Stimulated activated CD4-positive, alpha-beta T cell treated with anti-CD3 and anti-CD28 coated beads, Interleukin-15, amount 100 ng/mL, for 1 hour (primary cell): ENCODE measurements at places on chromosomes 5 and 9.
A peak's percentile ranks its signal among the peaks of the same experiment; 100 is the strongest.

DNA sequence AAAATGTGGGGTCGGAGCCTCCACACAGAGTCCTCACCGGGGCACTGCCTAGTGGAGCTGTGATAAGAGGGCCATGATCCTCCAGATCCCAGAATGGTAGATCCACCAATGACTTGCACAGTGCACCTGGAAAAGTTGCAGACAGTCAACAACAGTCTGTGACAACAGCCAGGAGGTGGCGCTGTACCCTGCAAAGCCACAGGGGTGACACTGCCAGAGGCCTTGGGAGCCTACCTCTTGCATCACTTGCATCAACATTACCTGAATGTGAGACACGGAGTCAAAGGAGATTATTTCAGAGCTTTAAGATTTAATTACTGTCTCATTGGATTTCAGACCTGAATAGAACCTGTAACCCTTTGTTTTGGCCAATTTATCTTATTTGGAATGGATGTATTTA is 614.1 kb upstream of the CDH9 start:
- DNase-seq: no peak

DNA sequence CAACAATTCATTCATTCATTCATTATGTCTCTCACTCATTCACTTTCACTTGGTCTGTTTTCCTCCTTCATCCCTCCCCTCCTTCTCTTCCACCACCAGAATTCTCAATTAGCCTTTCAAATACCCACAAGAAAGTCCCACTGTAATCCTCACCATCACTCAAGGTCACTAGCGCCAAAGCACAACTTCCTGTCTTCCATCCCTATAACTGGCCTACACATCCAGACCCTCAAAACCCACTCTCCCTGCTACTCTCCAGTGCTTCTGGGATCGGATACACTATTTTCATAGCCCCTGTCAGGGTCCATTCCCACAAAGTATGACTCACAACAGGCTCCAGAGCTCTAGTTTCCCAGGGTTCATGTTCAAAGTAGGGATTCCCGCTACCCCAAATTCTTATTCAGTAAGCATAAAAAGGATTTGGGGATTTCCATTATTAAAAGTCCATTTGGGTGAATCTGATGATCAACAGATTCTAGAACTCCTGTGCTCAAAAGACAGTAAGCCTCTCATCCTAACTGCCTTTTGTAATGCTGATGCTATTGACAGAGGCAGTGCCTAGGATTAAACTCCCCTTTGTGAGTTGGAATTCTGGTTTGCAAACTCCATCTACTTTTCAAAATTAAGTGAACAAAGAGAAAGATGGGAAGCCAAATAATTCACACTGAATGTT is 250.9 kb downstream of the SEMA5A start:
- no peak for DNase-seq

DNA sequence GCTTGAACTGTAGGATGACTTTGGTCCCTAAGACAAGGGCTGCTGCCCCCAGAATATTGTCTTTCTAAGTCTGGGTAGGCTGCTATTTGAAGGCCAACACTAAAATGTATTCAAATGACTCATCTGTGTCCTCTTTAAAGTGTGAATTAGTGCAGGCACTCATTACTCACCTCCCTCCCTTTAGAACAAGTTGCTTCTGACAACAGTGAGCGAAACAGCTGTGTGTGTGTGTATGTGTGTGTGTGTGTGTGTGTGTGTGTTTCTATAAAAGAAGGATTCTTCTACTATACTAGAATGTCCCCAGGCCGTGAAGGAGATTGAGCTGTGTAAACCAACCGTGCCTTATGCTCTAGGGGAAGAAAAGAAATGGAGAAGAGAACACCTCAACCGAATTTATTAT is 1337.2 kb downstream of the PTPRD start:
- DNase-seq: no peak

DNA sequence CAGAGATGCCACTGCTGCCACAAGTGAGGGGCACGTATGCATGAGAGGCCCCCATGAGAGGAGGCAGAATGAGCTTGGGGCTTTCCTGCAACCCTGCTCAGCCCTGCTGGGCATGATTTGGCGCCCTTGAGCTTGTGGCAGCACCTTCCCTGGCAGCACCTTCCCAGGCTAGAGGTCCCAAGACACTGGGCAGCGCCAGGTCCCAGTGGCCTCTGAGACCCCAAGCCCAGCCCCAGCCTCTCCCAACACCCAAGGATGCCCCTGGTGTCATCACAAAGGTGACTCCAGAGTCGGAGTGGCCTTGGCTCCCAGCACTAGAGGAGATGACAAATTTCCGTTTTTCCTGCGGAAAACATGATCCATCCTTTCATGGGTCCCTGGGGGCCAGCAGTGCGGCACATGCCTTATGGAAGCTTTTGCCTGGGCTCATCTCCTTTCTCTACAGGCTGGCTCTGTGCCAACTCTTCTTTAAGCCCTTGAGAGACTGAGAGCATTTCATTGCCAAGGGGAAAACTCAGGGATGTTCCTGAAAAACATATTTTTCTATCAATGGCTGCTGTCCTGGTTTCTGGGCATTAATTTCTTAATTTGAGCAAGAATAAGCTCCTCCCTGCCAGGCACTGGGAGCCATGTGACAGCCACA is 77.1 kb upstream of the ADAMTS2 start:
- DNase-seq: no peak

DNA sequence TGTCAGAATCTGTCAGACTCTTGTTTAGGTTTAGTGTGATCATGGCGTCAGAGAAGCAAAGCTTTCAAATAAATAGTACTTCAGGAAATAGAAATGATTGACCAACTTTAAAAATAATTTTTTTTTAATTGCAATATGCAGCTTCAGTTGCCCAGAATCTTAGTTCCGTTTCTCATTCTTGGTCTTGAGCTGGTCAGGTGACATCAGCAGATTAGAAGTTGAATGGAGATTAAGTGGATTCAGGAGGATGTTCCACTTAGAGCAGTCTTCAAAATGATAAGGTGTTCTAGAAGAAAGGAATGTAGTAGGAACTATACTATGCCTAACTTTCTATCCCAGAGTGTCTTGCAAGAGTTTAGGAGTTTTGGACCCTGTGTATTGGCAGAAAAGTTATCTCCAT is 30.6 kb downstream of the OTULIN start:
- DNase-seq: no peak

GRCh38 chr5:164671640-164672039 is 1166.2 kb downstream of the MAT2B start:
- DNase-seq: no peak

GRCh38 chr9:128689293-128689774 is 312 bp downstream of the SET start:
- peak; percentile 46 for DNase-seq

- DNase-seq: no peak
Observed at GRCh38 chr5:150525163-150525562, 17.2 kb downstream of the NDST1 start.

DNA sequence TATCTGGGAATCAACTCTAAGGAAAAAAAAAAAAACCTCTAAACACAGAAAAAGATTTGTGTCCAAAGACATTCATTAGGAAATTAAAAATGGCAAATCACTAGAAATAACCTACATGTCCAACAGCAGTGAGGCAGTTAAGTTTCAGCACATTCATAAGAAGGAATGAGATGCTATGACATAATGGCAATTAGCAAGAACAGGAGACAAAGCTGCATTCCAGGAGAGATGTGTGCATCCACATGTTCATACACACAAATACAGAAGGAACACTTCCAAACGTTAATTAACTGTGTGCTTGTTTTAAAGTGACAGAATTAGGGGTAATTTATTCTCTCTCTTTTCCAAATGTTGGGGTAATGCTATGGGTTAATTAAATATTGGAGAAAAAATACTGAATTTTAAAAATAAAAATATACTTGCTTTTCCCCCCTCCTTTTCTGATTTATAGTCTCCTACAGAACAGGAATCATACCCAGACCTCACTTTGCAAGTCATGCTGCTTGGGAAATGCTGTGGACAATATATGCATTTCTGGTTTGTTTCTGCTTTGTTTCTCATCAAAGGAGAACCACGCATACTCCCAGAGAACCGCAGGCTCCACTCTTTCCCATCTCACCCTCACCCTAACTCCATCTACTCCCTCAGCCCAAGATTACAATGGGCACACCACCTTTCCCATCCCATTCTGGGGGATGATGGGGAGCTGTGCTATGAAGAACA is 114.1 kb downstream of the CDK5RAP2 start:
- no peak for DNase-seq

GRCh38 chr9:89418882-89419640 is 78.9 kb downstream of the SEMA4D start:
- DNase-seq: peak; percentile 47

- DNase-seq: no peak
Observed at GRCh38 chr9:69673311-69673640, 1.1 kb upstream of the APBA1 start.

GRCh38 chr5:58447226-58447625 is 12.7 kb downstream of the PLK2 start:
- DNase-seq: no peak

GRCh38 chr5:67732471-67732870 is 483.1 kb upstream of the PIK3R1 start:
- DNase-seq: no peak

DNA sequence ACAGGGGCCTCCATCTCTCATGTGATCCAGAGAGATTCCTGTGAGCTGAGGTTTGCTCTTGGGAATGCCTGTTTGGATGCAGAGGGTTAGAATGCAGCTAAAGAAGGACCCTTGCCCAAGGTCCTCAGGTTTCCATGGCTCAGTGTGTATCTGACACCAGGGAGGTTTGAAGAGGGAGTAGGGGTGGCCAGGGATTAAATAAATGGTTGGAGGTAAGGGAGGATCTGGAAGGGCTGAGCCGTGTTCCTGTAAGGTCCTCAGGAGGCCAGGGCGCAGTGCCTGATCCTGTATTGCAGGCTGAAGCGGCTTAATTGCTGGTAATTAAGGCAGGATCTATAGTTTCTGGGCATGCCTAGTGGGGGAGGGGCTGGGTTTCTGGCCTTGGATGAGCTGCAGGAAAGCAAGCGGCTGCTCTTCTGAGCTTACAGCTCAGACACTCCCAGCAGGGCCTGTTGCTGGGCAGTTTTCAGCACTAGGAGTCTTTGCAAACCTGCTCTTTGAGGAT is 41.5 kb upstream of the MAP1B start:
- DNase-seq: no peak

- no peak for DNase-seq
Observed at GRCh38 chr5:177185993-177186392, 52.4 kb downstream of the NSD1 start.

- no peak for DNase-seq
Observed at GRCh38 chr9:136896027-136896426, 9.7 kb downstream of the TRAF2 start.

- no peak for DNase-seq
Observed at GRCh38 chr9:8062459-8062858, 262.9 kb upstream of the DMAC1 start.

DNA sequence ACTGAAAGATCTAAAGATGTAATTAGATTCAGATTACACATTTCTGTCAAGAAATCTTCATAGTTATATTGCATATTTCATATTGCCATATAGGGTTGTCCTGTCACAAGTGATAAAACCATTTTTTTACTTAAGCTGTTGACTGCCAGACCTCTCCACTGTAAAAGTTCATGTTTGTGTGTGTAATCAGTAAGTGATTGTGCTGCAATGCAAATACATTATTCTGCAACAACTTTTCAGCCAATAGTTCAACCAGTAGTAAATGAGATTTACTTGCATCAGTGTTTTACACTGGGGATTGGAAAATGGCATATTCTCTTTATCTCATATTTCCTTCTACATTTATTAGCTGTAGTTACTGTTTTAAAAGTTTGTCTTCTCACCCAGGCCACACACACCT is 603.9 kb upstream of the RORB start:
- DNase-seq: no peak

DNA sequence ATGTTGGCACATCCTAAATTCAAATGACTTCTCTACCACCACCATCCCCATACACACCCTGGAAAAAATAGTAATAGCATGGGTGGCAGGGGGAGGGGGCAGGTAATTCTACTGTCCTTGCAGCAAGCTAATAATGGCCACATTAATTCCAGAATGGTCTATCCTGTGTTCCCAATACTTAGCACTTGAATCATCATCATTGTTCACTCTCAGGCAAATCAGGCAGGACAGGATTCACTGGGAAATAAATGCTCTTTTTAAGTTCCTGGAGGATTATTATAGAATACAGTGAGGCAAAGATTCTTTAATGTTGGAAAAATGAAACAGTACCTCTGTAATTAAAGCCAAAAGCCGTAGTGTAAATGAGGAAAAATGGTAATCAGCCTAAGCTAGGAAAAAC is 254.5 kb downstream of the ARRDC3 start:
- no peak for DNase-seq

GRCh38 chr5:110027527-110028322 is 338.0 kb downstream of the MAN2A1 start:
- DNase-seq: no peak

- no peak for DNase-seq
Observed at GRCh38 chr5:173858670-173859407, 29.3 kb upstream of the CPEB4 start.

GRCh38 chr9:115008536-115009270 is 78.3 kb upstream of the TNFSF8 start:
- DNase-seq: no peak

GRCh38 chr5:94234987-94235386 is 383.4 kb downstream of the KIAA0825 start:
- no peak for DNase-seq

DNA sequence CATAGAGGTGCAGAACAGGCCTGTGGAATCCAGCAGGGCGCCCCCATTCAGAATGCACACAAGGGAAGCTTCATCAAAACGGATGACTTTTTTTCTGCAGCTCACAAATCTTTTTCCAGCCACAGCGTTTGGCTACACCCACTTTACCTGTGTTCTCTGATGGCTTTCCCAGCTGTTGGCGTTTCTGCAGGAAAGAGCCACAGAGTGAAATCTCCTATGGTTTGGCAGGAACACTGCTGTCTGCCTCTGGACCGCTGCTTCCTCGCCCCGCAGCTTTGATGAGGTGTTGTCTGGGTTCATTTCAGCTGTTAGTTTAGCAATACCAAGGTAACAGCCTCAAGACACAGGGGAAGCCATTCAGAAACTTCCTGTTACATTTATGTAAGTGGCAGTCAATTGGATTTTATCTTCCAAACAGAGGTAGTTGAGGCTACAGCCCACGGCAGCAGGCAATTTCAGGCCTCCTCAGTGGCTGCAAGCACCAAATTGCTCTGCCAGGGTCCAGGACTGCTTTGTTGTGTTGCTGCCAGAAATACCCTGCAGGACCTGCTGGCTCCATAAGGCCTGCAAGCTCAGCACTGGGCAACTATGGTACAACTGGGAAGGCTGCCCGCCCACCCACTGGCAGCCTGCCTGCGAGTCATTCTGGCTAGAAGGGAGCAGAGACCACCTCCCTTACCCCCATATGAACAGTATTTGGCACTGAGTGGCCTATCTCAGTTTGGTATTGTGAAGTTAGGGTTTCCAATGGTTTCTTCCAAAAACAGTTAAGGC is 96.7 kb downstream of the MVB12B start:
- no peak for DNase-seq

- no peak for DNase-seq
Observed at GRCh38 chr9:116081435-116082115, 72.0 kb upstream of the PAPPA start.
